ENCODE measurements at places on chromosomes 7 and 10.

DNA sequence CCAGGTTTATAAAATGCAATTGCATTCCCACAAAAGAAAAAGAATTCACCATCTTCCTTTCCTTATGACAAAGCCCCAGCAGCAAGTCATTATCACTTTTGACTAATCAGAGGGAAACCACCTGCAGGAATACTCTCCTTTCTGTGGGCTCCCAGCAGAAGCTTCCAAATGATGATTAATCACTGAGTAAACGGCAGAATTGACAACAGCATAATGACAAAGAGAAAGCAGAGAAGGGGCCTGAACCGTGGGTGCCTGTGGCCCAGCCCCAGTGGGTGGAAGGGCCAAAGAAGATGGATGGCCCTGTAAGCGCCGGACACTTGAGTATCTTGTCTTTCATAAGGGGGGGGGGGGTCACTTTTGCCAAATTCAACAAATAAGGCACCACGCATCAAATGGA lies 152.4 kb upstream of the NRBF2 start:
- DNase-seq, result no peak

DNA sequence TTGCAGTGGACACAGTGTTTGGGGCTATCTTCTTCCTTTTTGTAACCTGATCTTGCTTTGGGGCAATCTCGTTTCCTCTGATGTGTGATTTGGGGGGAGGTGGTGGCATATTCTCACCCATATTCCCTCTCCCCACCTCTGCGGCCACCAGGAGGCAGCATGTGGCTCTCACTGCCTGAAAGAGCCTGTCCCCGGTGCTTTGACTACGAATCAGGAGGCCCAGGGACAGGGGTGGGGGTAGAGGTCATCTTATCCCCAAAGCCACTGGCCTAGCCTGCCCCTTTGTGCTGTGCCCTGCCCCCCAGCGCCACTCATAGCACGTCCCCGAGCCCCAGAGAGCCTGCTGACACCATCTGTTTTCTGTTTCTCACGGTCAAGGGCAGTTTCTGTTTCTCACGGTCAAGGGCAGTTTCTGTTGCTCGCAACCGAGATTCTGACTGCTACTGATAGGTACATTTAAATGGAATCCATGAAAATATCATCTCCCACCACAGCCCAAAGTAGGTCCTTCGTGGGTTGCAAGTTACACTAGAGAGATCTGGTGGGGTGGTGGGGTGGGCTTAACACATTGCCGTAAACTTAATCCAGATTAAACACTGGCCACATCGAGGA lies 28.2 kb downstream of the PHYH start:
- DNase-seq, result no peak

DNA sequence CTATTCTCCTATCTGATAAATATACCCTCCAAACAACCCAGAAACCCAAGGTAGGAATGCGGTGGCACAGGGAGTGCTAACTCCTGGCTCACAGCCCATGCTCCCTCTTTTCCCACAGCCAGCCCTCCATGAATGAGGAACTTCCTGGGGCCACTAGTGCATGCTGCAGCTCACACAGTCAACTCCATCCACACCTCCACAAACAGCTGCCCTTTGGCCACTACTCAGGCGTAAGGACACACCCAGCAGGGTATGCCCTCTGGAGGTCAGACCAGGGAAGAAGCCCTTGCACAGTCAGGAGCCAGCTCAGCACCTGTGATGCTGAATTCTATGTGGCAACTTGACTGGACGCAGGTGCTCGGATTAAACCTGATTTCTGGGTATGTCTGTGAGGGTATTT lies 85.2 kb upstream of the PIK3CG start:
- no peak for DNase-seq

DNA sequence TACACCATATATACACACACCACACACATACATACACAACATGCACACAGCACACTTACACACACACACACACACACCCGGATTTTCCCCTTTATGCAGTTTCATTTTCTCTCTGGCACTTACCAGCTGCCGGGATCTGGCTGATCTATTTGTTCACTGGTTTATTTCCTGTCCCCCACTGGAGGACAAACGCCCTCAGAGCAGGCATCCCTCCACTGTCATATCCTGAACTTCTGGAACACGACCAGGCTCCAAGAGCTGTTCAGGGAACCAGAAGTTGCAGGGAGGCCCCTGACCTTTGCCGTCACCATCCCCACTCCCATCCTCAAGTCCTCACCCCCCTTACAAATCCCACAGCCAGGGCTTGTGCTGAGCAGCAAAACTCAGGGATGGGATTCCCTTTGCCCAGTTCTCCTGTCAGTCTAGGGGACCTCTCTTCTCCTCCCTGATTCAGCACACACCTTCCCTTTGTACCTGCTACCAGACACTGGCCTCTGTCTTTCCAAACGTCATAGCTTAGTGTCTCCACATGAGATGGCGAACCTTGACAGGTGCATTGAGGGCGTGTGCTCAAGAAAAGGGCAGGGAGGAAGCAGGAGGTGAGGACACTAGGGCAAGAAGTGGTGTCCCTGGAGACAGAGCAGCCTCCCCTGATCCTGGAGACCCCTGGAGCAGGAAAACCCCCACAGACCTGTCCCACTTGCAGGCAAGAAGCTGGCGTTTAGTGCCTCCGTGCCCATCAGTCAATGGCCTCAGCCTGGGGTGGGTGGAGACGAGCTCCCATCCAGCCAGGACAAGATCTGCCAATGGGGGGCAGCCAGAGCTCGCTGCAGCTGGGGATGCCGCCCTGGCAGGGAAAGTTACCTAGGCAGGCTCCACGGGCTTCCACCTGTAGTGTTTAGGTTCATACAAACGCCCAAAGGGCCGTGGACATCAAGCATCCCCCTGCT lies 12.7 kb upstream of the DOCK1 start:
- DNase-seq, result no peak
